ENCODE measurements at places on chromosomes 3 and 15.
A peak's percentile ranks its signal among the peaks of the same experiment; 100 is the strongest.

GRCh38 chr3:96200897-96201296, 613.5 kb upstream of the EPHA6 start:
- DNase-seq = no peak

- no peak for DNase-seq
Measured at GRCh38 chr3:99969136-99969535, 145.2 kb downstream of the FILIP1L start.

DNA sequence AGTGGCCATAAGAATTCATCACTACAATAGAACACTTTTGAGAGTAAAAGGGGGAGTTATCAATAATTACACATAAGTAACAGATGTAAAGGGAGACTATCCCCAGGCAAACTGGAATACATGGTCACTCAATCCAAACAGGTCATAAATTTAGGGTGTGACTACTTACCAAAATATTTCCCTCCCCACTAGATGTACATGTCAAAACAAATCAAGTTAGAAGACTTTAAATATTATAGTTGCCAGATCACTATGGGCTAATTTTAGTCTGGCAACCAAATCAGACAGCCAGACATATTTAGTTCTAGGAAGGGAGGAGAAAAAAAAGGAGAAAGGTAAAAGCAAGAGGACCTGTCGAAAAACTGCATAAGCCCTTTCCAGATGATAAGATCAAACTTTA, 23.1 kb downstream of the SLC24A5 start:
- DNase-seq = no peak

DNA sequence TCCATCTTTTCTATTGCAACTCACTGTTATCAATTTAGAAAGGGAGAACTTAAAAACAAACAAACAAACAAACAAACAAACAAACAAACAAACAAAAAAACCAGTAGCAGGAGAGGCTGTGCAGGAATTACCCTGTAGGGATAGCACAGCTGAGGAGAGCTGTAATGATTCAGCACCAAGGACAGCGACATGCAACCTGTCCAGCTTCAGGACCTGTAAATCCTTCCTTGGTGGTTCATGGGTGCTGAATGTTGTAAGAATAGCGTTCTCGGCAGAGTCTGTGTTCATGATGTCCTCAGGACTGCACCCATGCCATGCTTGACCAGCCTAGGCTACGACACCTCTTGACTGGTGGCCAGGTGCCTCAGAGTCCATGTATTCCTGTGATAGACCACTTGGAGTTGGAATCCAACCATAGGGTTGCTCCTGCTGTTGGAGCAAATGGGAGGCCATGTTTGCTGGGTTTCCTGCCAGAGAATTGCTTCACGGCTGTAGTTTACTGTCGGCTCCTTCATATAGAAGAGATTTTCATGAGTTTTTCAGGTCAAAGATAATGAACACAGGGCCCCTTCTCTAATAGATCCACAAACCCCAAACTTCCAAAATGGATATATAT, 65.9 kb downstream of the CACNA2D3 start:
- peak; percentile 65 for DNase-seq

DNA sequence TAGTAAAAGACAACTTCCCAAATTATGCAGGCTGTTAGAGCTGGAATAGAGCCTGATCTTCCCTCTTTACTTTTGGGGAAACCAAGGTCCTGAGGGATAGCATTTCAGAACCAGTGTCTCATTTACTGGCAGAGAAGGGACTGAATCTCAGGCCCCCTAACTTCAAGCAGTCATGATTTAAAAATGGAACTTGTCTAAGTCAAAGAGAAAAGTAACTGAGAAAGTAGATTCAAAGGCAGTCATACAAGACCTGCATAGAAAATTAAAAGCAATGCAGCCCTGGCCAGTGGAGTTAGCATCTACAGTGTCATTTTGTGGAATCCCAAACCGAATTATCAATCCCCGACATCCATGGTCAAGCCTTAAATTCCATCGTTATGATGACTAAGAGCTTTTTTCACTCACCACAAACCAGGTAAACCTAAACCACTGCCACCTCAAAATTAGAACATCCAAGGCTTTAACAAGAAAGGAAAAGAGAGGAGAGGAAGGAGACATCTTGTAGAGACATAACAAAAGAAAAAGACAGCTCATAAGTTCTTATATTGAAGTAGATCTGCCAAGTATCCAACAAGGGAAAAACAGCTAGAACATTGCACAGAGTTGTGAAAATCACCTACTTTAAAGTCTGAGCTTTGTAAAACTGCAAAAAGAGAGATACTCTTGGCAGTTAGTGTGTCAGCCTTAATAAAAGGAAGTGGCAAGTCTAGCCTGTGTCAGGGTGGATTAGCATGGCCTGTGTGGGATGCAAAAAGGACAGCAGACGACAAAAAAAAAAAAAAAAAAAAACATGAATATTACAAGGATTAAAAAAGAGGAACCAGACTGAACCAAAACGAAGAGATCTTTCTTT, 54.1 kb upstream of the CCR2 start:
- DNase-seq = no peak

DNA sequence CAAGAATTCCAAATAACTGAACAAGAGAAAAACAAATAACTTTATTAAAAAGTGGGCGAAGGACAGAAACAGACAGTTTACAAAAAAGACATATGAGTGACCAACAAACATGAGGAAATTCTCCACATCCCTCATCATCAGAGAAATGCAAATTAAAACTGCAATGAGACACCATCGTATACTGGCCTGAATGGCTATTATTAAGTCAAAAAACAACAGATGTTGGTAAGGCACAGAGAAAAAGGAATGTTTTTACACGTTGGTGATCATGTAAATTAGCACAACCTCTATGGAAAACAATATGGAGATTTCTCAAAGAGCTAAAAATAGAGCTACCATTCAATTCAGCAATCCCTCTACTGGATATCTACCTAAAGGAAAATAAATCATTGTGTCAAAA, 1260.4 kb upstream of the ALCAM start:
- no peak for DNase-seq

DNA sequence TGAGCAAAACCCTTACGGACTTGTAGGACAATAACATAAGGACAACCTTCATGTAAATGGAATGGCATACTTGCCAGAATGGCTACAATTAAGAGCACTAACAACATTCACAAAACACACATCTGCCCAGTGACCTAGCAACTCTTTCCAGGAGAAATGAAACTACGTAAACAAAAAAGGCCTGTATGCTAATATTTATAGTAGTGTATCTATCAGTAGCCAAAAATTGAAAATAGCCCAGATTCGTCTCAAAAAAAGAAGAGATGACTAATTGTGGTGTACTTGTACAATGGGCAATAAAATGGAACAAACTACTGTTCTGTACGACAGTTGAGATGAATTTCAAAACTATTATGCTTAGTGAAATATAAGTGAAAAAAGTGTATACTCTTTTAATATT, 38.4 kb downstream of the CMC1 start:
- no peak for DNase-seq

DNA sequence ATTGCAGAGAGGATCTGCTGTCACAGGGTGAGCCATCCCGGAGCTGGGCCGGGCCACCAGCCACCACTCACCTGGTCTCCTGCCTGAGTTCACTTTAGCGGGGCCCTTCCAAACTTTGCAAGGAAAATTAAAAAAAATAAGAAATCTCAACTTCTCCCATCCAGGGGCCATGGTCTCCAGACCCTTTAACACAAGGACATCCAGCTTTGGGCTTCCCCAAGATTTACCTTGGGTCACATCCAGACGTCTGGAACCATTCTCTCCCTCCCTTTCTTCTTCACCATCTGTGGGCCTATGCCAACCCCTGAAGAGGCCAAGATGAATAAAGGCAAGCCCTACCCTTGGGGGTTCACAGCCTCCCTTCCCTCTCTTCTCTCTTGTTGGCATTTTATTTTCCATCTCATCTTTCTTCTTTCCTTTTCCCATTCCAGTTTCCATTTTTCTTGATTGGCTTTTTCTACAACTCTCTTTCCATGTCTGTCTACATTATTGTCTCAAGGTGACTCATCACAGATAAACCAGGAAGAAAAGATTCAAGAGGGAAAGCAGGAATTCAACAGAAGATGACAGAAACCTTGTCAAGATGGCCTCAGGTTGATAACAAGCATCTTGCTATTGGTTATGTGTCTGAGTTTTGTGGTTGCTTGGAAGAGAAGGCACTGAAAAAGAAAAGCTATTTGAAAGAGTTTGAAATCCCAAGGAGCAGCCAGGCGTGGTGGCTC, 49.5 kb downstream of the ITGA11 start:
- no peak for DNase-seq

DNA sequence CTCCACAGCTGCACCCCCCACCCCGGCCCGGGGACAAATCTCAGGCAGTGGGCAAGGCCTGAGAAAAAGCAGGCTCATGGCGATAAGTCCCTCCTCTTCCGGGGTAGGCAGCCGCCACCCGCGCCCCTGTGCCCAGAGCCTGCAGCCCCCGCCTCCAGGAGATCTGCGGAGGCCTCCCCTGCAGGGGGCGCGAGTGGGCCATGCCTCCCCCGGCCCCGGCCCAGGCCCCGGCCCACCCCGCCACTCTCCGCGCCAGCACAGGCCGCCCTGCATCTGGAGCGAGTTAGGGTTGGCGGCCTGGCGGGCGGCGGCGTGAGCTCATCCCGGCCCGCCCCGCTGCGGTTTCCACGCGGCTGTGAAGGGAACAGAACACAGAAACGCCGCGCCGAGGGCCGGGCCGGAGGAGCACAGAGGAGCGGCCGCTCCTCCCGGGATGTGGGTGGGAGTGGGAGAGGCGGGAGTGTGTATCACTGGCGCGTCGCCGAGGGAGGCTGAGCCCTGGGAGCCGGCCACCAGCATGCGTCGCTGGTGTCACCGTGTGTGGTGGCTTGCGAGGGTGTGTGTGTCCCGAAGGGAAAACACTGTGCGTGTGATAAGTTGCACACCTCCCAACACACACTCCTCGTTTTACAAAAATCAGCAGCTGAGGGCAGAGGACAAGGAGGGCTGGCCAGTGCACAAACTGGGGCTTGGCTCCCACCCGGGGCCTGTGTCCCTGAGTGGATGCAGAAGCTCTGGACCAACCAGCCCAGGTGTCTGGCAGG, 17.2 kb downstream of the MYL3 start:
- peak; percentile 79 for DNase-seq

- DNase-seq = no peak
Measured at GRCh38 chr3:169138849-169139420, 524.6 kb downstream of the MECOM start.

DNA sequence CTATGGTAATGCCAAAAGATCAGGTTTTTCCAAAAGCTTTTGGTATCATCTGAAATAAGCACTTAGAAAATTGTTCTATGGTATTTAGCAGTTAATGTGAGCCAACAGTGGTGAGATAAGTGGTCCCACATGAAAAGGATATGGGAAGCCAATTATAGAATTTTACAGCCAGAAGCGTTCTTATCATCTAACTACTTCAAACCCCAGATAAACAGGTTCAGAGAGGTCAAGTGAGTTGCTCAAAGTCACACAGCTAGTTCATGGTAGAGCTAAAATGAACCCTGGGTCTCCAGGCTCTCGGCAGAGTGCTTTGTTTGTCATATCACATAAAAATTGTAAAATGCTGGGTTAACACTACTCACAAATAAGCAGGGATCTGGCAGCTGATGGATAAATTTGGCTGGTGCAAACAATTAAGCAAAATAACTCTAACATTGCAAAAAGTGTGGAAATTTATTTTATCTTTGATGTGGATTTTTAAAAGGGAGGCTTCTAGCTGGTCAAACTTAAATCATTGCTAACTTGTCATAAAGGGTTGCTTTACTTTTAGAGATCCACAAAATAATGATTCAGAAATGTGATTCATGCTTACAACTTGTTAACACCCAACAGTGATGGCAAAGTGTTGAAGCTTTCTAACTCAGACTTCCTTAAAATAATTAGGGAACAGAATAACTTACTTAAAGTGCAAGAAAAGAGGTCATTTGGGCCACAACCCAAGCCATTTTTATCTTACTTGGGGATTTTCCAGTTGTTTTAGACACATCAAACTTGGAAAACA, 202.8 kb upstream of the TBC1D5 start:
- no peak for DNase-seq

- no peak for DNase-seq
Measured at GRCh38 chr15:97995192-97995591, 34.7 kb downstream of the ARRDC4 start.

DNA sequence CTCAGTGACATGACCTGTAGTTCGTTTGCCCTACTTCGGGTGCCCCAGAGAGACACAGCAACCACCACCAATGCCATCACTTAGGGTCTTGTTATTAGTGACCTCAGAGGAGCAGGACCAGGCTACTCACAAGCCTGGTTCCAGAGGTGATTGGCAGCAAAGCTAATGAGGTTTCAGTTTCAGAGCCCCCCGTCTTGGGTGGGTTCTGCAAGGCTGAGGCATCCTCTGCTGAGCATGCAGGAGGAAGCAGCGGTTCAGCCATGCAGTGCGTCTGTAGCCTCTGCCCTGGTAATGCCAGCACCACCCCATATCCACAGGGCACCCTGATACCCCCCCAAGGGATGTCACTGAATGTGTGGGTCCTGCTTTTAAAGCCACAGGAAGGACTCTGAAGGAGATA, 39.0 kb upstream of the ITGA11 start:
- DNase-seq = no peak

GRCh38 chr3:141266797-141267555, 35.4 kb downstream of the PXYLP1 start:
- DNase-seq = no peak

Measured in Daoy (cell line).